PC-9 (cell line): ENCODE measurements at places on chromosomes 1 and 21.

- DNase-seq = no peak
Observed at GRCh38 chr1:156754219-156754618, 2.7 kb upstream of the HDGF start.

- no peak for DNase-seq
Observed at GRCh38 chr1:224626042-224626441, 9.9 kb downstream of the CNIH3 start.

GRCh38 chr1:222048094-222048595, 306.3 kb upstream of the DUSP10 start:
- no peak for DNase-seq

- no peak for DNase-seq
Observed at GRCh38 chr1:61448914-61449313, 276.0 kb downstream of the TM2D1 start.

GRCh38 chr1:152227310-152227928, 3.4 kb upstream of the HRNR start:
- DNase-seq = no peak

DNA sequence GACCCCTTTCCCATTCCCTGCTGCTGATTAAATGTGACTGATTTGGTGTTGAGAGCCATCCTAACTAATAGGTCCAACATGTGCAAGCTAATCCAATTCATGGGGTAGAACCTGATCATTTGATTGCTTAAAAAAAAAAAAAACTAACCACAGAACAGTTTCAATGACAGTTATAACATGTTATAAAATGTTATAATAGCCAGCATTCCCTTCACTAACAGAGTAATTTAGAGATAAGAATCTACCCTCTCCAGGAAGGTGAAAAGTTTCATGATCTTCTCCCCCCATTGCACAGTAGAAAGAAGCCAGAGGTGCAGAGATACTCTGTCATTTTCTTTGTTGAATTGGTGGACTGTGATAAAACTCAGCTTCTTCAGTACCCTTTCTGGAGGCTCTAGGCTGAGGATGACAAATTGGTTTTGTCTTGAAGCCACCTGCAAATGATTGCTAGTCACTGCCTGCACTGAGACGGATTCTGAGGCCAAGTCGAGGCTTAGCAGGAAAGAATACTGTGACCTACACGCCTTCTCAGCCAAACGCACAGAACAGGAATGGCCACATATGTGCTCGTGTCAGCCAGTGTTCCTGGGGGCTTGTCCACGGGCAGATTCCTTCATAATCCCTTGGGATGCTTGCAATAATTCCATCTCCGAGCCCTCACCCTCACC, 215.7 kb upstream of the IRF2BP2 start:
- no peak for DNase-seq

- no peak for DNase-seq
Observed at GRCh38 chr1:226736001-226736907, 2.8 kb downstream of the ITPKB start.

DNA sequence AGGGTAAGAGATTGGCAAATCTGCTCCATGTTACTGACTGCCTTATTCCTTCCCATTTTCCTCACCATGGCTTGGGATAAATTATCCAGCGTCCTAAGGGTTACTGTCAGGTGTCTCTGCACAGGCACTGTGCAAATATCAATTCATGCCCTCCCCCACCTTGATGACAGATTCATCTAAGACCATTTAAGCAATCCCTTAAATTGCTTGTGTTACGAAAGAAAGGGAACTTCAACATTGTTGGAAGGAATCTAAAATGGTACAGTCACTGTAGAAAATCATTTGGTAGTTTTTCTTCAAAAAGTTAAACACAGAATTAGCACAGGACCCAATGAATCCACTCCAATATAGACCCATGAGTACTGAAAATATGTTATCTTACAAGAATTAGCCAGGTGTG, 17.6 kb upstream of the MTARC2 start:
- DNase-seq = no peak
